Iris pigment epithelial cell (primary cell): ENCODE measurements at places on chromosomes 5 and 9.

- DNase-seq: peak; percentile 90
Measured at GRCh38 chr9:81874931-81875330, 53.3 kb upstream of the SPATA31D4 start.

DNA sequence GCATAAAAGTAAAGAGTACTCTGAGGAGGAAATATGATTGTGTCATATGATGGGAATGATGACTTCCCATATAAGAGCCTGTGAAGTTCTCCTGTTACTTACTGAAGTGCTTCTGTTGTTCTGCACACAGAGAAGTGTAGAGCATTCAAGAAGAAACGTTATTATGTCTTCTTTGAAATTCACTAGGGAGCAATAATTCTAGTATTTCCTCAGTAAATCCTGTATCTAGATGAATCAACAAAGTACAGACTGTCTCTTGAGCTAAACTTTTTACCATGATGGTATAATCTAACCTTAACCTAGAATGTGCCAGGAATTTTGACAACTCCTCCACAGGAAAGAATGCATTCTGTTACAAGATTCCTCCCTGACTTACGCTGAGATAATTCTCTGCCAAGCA, 18.9 kb upstream of the GHR start:
- DNase-seq: no peak

GRCh38 chr5:93120771-93121170, 460.2 kb downstream of the NR2F1-AS1 start:
- DNase-seq: no peak

DNA sequence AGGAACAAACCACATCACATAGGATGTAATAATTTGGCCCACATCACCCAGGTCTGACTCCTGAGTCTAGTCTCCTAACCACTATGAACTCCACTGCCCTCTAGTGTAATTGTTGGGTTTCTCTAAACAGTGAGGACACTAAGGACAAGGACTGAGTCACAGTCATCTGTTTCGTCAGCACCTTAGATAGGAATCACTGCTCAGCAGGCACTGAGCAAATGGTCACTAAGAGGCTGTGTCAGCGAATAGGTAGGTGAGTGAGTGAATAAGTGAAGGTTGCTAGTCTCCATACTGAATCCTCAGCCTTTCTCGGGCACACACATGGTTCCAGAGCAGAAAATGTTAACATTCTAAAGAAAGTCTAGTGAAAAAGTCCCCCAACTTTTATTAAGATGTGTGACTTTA, 278.6 kb downstream of the SPOCK1 start:
- DNase-seq: peak; percentile 49

DNA sequence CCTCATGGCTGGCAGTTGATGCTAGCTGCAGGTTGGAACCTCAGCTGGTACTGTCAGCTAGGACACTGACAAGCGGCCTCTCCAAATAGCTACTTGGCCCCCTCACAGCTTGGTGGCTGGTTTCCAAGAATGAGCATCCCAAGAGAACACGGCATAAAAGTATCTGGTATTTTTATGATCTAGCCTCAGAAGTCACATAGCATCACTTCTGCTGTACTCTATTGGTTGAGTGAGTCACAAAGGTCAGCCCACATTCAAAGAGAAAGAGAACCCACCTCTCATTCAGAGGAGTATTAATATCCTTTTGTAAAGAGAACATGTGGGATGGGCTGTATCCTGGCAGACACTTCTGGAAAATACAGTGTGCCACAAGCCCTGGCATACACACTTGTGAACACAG, 6.0 kb upstream of the SIL1 start:
- peak; percentile 13 for DNase-seq

DNA sequence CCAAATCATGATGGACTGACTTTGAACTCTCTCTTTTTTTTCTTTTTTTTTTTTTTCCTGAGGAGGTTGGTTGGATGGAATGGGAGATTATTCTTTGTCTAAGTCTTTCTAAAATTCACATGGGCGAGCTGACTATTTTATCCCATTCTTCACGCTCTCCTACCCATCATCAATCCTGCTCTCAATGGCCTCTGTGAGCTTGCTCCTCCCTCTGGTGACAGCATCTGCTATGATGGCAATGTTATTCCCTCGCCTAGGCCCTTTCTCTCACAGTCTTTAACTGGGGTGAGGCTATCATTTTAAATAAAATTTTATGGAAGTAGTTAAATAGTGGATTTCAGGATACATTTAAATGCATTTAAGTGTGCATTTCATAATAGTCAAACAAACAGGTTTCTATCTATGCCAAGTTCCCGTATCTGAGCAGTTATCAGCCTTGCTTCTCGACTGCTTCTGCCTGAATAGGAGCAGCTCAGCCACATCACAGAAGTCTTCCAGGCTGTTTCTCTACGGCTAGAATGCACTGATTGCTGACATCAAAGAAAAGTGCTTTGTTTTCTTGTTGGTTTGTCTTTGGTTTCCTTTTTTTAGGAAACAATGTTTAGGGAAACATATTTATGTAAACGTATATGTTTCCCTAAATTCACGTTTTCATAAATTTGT, 2233.8 kb downstream of the MAT2B start:
- no peak for DNase-seq

DNA sequence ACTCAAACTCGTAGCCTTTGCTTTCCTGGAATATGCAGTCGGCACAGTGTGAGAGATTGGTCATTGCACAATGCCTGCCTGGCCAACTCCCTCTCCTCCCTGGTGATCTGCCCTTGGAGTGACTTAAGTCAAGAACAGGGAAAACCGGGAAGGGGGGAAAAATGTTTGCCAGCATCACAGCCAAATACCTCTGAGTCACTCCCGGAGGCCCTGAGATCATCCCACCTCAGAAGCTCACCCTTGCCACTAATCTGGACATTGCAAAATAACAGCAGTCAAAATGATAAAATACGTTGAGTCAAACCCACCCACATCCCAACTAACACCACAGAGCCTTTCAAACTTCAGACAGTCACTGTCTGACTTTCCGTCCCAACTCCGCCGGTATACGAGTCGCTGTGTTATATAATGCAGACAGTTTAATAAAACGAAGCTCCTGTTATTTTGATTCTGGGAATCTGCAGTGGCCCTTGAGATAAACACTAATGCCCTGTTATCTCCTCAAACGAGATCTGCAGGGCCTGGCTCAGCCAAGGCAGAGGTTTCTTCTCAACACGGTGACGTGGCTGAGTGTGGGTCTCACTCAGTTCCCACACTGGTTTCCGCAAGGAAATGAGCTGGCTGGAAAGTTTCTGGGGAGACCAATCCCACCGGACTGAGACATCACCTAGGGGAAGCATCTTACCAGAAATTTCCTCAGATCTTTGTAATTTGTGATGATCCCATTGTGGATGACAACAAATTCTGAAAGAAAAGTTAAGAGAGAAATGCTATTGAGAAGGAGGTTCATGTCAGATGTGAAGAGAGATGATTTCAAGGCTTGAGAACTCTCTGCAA, 22.1 kb downstream of the GFPT2 start:
- peak; percentile 98 for DNase-seq

- DNase-seq: peak; percentile 87
Measured at GRCh38 chr5:163379298-163380155, 57.9 kb upstream of the CCNG1 start.

DNA sequence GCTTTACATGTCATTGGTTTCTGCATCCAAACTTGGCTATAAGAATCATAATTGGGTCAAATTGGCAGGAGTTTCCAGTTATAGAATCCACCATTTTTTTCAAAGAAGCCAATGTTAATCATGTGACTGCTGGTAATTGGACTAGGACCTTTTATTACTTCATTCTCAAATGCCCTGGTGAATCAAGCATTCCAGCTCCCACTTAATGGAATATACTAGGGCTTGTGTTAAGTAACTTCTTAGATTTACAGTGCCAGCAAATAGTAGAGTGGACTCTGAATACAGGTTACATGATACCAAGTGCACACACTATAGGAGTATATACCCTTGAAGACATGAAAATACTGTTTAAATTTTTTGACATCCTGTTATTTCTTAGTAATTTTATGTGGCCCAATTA, 96.7 kb downstream of the NUDT12 start:
- DNase-seq: peak; percentile 44

DNA sequence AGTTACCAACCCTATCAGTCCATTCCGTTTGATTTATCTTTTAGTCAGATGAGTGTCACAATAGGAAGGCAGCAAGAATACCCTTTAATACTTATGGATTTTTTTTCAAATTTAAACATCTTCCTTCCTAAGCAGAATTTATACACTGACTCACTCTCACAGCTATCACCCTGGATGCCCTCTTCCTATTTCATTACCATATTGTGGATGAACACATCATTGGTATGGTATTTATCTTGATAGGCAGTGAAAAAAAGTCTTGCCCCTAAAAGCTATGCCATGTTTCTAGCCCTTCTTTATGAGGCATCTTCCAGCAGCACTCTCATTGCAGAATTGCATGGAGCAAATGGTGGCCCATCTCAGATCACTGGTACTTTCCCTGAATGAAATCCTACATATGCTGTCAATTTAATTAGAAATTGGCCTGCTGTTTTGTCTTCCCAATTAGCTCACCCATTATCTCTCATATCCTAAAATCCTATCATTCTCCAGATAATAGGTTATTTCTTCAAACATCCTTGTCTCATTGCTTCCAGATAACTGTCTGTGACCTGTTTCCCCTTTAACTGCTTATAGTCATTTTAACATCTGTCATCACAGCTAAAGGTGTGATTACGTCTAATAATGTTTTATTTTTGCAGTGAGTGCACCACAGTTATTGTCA, 433.5 kb upstream of the POU5F2 start:
- DNase-seq: peak; percentile 52

DNA sequence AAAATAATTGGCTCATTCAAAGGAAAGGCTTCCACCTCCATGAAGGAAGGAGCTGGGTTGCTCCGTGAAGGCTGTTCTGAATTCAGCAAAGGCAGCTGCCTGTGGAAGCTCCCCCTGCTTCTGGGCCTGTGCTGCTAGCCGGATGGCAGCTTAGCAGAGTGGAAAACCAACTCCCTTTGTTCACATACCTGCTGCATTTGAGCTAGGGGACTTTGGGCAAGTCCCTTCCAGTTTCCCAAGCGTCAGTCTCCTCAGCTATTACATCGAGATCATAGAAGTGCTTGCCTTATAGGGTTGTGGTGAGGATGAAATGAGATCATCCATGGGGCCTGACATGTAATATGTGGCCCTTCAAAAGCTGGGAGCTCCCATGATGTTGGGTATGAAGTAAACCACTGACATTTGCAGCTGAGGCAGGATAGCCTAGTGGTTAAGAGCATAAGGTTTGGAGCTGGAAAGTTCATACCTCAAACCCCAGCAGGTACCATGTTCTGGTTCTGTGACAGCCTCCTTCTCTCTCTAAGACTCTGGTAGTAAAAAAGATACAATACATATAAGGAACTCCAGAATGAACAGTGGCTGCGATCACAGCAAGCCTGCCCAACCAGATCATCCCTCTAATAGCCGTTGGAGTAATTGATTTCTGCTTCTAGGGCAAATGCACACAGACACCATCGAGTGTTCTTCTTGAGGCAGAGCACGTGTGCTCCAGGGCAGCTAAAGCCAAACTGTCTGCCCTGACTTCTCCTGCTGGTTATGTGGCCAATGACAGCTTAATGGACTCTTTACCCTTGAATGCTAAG, 11.0 kb upstream of the DENND1A start:
- no peak for DNase-seq

GRCh38 chr5:85000671-85001070, 616.0 kb upstream of the EDIL3 start:
- peak; percentile 56 for DNase-seq

DNA sequence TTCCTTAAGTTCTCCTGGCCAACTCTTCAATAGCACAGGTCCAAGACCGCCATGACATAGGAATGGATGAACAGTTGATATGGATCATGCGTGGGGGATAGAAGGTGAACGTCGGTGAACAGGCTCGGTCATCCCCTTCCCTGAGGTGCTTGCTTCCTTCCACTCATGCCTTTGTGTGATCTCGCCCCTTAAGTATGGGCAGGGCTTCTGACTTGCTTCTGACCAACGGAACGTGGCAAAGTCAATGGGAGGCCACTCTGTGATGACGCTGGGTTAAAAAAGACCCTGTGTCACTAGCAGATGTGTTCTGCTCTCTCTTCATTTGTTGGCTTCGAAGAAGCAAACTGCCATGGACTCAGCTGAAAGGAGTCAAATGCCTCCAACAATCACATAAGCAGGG, 240.5 kb upstream of the TUT7 start:
- DNase-seq: no peak

DNA sequence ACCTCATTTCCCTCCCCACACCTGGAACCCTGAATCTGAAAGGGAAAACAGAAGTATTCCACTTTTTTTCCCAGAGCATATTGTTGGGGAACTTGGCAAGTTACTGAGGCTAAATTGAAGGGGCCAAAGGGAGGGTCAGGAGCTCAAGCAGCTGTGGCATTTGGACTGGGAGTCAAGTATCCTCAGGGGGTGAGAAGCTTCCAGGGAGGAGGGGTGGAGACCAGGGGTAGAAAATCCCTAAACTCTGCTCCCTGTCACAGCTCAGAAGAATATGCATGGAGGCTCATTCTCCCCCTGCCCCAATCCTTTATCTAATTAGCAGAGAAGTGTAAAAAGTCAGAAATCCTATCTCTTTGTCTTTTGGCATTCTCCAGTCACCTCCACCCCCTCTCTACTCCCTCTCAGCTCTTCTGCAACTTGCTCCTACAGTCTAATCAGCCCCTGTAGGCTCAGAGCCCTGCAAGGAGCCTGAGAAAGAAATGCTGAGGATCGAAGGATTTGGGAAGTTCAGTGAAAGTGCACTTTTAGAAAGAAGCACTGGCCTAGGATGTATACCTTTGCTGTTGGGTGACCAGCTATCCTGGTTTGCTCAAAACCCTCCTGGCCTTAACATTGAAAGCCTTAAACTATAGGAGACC, 5.7 kb upstream of the WNT8A start:
- DNase-seq: no peak

DNA sequence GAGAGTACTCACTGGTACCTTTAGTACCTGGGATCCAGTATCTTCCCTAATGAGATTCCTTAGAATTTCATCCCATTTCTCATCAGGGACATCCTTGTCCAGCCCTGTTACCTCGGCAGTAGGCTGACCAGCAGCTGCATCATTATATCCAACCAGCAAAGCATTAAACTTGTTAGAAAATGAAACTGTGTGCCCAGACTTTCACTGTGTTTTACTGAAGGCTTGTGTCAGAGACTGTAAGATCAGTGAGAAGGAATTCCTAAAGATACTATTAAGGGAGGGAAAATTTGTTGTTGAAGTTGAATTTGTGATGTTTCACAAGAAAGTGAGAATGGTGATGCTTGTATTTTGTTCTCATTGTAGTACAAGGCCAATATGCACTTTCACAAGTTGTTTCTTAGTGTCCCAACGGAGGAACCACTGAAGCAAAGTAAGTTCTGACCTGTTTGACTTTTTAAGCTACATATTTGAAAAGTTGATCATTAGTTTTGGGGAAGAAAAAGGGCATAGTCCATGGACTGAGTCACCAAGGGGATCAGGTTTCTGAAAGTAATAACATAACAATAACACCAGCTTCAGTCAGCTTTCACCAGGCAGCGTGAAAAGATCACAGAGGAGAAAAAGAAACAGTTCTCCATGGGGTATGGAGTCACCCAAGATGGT, 48.8 kb downstream of the GRAMD2B start:
- peak; percentile 89 for DNase-seq

DNA sequence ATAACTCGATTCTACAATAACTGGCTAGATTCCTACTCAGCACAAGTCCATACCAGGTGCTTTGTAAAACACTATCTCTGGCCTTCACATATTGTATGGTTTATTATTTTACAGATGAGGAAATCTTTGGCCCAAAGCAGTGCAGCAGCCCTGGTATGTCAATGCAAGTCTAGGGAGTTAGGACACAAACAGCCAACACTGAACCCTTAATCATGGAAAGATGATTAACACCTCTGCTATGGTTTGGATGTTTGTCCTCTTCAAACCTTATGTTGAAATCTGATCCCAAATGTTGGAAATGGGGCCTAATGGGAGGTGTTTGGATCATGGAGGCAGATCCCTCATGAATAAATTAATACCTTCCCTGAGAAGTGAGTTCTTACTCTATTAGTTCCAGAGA, 76.6 kb downstream of the MAPKAP1 start:
- peak; percentile 38 for DNase-seq
